T-cell (primary cell): ENCODE measurements at places on chromosomes 2 and 18.
A peak's percentile ranks its signal among the peaks of the same experiment; 100 is the strongest.

- no peak for DNase-seq
Observed at GRCh38 chr2:217552081-217552480, 450.7 kb downstream of the TNS1 start.

DNA sequence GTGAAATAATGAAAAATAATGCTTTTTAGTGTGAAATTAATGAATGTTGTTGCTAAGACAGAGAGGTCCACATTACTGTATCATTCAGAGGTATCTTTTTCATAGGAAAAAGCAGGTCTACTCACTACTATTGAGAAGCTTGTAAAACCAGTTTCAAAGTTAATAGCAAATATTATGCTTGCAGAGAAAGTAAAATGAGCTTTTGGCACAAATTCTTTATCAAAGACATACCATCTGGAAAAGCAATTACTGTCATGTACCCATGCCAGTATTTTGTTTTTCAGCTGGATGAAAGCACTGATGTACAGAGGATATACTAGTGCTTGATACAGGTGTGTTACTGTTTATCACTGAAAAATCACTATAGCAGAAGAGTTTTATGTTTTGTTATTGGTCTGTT is 77.5 kb downstream of the NCOA1 start:
- DNase-seq = no peak

- DNase-seq = no peak
Observed at GRCh38 chr2:207662203-207662602, 37.0 kb upstream of the METTL21A start.

DNA sequence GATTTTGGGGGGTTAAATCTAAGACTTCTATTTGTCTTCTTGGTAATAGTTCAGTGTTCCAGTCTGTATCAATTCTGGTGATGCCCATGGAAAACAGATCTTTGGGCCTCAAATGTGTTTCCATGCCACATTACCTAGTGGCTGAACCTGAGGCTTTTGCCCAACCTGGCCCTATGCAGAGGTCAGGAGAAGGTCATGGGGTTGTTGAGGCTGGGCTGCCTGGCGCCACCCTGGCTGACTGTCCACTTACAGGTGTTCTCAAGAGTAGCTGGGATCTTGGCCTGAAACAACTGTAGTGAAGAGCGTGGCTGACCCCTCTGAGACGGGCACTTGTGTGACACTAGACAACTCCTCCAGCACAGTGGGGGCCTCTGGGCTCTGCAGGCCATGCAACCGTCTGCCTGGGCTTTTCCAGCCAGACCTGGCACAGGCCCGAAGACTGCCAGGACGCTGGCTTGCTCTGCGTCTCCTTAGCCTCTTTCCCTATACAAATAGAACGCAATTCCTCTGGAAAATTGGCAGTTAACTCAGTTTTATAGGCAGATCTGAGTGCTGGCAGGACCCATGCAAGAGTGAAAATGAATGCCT is 127.8 kb downstream of the TRIM43 start:
- no peak for DNase-seq

DNA sequence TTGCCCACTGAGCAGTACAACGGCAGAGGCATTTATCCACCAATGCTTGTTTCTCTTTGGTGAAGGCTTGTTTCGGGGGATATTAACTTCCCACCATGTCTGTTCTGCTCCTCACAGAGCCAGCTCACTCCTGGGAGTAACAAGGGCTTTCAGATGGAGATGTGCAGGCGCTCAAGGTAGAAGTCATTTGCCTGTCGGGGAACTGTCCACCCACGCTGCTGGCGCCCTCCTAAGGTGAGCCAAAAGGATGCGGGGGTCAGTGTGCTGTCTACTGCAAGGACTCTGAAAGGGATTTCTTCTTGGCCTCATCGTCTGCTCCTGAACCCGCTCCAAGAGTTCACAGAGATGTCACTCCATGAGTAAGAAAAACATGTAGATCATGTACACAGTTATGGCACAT is 57.0 kb upstream of the CYRIA start:
- no peak for DNase-seq

DNA sequence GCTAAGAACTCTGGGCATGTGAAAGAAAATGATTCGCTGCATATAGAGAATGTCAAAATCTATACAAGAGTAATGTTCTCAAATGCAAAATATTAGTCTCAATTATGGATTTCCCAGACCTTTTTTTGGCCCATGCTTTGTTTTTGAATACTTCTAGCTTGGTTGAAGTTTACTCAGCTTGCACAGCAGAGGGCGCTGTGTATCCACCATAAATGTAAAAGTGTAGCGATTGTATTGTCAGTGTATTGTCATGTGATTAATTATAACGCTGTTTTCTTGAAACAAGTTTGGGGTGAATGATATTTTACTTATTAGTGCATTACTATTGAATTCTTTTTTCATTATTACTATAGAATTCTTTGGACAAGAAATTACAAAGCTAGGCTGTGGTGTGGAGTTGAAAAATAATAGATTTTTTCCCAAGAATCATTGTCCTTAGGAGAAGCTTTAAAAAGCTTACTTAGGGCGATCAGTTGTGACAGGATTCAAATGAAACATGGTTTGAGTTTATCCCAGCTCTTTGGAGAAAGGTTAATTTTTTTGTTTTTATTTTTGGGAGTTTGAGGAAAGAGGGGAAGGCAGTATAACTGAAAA is 98.3 kb downstream of the PIK3C3 start:
- DNase-seq = peak; percentile 25

DNA sequence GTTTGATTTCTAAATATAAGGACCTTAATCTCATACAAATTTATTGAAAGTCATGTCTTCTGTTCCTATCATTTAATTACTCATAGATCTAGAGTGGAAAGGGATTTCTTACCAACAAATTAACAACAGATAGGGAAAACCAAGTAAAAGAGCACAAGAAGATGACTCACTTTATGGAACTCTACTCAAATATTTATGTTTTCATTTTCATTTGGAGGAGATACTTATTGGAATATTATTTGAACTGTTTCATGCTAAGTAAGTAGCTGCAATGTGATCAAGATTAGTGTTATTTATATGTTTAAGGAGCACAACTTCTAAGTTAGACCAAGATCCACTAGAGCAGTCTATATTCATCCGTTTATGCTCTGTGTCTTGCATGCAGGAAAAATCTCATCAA is 1.3 kb downstream of the NT5C1B start:
- no peak for DNase-seq

- DNase-seq = no peak
Observed at GRCh38 chr2:105935063-105935462, 190.4 kb downstream of the NCK2 start.

DNA sequence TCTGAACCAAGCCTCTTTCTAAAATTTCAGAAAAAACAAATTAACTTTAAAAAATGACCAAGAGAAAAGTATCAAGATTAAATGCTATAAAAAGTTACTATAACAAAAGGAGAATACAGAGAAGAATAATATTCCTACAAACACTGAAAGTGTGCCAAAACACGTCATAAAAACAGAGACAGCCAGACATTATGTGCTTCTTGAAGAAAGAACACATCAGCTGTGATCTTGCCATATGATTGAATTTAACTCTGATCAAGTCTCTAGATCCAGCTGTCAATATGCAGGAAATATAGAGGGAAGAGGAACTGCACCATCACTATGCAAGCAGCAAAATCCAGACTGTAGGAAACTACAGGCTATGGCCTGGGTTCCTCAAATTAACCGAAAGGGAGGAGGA is 33.7 kb upstream of the COL5A2 start:
- no peak for DNase-seq

GRCh38 chr2:14143435-14143834 is 489.1 kb upstream of the LRATD1 start:
- no peak for DNase-seq

DNA sequence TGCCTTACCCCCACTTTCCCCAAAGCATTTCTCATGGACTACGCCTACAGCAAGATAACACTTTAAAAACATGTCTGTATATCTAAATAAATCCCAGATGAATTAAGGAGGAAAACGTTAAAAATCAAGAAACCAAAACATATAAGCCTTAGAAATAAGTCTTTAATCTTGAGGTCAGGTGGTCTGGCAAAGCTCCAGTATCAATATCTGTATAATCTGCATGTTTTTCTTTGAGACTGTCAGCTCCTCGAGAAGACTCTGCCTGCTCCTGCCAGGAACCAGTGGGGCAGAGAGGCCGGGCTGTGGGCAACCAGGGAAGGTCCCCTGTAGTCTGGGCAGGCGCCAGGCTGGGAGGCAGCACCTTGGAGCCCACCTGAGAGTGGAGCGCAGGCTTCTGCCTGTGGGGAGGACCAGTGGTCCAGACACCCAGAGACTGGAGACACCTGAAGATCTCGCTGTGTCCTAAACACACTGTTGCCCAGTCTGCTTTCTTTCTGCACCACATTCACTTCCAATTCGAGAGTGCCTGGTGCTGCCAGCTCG is 291.0 kb upstream of the SOX11 start:
- no peak for DNase-seq

DNA sequence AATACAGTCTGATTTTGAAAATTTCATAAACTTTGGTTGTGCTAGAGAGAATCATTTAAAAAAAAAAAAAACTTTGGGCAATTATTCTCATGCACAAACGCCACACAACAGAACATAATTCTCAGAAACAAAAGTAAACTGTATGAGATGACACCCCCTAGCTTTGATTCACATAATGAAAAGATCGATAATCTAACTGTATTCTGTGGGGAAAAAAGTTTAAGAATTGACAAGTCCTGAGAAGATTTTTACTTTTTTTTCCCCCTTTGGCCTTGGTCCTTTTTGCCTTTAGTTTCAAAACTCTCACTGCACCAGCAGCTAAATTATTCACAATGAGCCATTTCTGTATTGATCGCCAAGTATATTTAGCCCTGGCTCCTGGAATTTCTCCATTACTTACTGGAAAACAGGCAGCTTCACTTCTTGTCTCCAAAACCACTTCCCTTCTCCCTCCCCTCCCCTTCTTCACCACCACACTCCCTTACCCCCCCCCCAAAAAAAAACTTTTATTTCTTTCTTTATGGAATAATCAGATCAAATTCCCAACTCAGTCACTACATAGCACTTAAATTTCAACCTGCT is 2.0 kb downstream of the IKZF2 start:
- DNase-seq = no peak

DNA sequence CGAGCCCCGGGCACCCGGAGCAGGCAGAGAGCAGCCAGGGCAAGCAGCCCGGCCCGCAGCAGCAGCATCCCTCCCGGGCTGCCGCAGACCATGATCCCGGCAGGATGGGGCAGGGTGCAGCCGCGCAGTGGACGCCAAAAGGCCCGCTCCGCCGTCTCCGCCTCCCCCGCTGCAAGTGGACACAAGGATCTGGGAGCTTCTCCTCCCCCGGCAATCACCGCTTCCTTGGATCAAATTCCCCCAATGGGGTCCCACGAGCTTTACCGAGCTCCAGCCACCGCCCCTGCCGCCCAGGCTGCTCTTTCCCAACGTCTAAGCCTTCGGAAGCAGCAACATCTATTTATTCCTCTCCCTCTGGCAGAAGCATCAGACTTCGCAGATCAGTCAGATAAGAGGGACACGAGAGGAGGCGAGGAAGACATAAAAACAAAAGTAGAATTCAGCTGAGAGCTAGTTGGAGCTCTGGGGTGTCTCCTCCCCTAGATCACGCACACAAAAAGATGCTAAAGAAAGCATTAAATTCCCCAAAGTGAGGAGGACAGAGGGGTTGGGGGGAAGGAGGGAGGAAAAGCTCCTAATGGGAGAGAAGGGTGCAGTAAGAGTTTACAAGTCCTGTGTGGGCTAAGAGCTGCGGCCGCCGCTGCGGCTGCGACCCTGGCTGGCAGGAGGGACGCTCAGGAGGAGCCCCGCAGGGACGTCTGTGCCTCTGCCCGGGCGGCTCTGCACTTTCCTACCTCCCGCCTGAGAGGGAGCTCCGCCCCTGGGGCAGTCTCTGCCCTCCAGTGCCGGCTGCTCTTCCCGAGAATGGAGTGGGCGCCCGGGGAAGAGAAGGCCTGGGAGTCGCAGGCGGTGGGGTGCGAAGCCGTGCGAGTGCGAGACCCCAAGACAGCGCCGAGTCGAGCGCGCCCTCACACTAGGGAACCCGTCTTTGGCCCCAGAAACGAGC is at the start of gene FRZB:
FRZB (minus strand) TSS at position 177 of the 946 bp plus-strand sequence; CDS start at position 92, 85 bp downstream.
- no peak for DNase-seq

DNA sequence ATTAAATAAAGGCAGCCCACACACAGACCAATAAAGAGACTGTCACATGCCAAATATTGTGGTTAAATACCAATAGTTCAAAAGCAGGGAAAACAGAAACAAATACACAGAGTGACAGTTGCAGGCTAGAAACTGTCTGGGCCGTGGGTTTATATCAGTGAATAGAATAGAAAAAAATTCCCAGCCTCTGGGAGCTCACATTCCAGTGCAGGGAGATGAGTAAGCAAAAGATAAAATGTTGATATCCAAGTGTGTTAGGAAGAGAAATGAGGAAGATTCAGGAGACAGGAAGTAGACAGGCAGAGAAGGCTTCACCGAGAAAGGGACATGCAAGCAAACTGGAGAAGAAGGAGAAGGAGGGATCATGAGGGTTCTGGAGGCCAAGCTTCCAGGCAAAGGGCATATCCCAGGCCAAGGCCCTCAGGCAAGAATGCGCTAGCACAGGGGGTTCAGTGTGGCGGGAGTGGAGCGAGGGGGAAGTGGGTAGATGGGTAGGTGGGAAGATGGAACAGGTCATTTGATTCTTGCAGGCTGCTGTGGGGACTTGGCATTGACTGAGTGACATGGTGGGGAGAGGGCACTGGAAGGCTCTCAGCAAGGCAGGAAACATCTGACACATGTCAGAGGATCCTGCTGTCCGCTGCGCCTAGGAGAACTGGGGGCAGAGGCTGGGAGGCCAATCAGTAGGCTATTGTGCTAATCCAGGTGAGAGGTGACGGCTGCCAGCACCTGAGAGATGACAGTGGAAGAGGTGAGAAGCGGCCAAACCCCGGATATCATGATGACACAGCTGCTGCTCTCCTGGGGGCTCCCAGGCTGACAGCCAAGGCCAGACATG is 89.2 kb downstream of the ZBTB7C start:
- no peak for DNase-seq

GRCh38 chr2:55839182-55839819 is 84.3 kb downstream of the EFEMP1 start:
- DNase-seq = no peak

GRCh38 chr2:15325296-15325695 is 235.8 kb downstream of the NBAS start:
- no peak for DNase-seq

DNA sequence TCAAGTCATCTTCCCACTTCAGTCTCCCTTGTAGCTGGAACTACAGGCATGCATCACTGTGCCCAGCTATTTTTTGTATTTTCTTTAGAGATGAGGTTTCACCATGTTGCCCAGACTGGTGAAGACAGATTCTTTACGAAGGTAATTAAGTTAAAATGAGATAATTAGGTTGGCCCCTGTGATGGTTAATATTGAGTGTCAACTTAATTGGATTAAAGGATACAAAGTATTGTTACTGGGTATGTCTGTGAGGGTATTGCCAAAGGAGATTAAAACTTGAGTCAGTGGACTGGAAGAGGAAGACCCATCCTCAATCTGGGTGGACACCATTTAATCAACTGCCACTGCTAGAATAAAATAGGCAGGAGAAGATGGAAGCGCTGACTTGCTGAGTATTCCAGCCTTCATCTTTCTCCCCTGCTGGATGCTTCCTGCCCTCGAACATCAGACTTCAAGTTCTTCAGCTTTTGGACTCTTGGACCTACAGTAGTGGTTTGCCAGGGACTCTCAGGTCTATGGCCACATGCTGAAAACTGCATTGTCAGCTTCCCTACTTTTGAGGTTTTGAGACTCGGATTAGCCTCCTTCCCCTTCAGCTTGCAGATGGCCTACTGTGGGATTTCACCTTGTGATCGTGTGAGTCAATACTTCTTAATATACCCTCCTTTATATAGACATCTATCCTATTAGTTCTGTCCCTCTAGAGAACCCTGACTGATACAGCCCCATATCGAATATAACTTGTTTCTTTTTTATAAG is 269.1 kb downstream of the TMX3 start:
- DNase-seq = no peak

- no peak for DNase-seq
Observed at GRCh38 chr18:76212960-76213359, 282.1 kb downstream of the ZNF516 start.
